Cerebellar nuclear complex (tissue), 1 donor: ENCODE measurements at places on chromosomes 7 and 10.

DNA sequence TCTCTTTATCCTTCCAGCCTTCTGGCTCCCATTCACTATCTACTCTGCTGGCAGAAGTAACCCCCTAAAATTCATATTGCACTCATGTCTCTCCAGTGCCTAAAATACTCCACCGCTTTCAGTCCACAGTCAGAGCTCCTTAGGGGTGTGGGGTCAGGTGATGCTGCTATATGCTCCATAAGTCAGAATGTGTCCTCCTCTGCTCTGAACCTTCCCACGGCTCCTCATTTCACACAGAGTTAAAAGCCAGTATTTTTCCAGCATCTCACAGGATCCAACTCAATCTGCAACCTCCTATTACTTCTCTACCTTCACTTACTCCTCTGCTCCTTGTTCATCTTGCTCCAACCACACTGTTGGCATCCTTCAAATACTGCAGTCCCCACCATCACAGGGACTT, 31.1 kb upstream of the CHCHD3 start:
- DNase-seq = no peak

- DNase-seq = no peak
These were observed 46.2 kb downstream of the CAV1 start for GRCh38 chr7:116571037-116571436.

DNA sequence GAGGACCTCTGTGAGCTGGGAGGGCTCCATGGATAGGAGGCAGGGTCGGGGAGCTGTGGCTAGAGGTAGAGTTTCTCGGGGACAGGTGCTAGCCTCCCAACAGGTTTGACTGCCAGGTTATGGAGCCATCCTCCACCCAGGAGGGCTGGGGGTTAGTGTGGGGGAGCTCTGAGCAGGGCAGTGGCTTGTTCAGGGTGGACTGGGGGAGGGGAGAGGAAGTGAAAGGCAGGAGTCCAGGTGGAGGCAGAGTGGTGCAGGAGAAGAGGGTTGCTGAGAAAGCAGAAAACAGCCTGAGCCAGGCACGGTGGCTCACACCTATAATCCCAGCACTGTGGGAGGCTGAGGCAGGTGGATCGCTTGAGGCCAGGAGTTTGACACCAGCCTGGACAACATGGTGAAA, 40.5 kb upstream of the HSPB1 start:
- no peak for DNase-seq

GRCh38 chr7:18755793-18756192, 260.2 kb downstream of the HDAC9 start:
- DNase-seq = no peak

DNA sequence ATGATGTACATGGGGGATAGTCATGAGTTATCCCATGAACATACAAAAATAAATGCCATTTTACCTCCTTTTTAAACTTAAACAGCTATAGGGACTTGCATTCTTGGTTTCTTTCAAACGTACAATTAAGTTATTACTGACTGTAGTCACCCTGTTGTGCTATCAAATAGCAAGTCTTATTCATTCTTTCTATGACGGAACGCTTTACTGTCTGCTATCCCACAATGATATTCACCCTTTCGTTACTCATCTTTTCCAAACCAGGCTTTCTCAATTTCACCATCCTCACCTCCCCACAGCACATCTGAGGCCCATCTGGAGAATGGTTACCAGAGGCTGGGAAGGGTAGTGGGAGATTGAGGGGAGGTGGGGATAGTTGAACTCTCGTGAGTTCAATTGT, 218.8 kb downstream of the PHF14 start:
- DNase-seq = no peak

DNA sequence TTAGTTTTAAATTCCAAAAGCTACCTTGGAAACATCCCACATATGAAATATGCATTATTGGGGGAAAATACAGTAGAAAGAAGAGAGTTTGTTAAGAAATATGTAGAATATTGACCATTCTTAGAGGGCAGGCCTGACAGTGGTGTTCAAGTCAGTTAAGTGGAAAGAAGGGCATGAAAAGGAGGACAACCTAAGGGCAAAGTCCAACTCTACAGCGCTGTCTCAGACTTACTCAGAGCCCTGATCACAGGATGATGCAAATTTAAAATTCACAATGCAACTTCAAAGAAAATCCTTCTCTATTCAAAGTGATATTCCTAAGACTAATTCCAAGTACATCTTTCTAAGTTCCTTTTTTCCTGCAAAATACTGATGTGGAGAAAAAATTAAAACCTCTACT, 139.1 kb upstream of the LRRTM3 start:
- no peak for DNase-seq

DNA sequence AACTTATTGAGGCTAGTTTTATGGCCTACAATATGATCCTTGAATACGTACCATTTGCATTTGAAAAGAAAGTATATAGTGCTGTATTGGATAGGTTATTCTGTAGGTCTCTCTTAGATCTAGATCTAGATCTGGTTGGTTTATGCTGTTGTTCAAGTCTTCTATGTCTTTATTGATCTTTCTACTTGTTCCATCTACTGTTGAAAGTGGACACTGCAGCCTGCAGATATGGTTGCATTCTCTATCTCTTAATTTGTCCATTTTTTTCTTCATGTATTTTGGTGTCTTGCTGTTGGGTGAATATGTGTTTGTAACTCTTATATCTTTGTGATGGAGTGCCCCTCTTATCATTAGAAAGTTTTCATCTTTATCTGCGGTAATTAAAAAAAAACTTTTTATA, 139.4 kb upstream of the PCDH15 start:
- DNase-seq = no peak

- no peak for DNase-seq
These were observed 169.5 kb upstream of the FRMD4A start for GRCh38 chr10:14500172-14500765.

DNA sequence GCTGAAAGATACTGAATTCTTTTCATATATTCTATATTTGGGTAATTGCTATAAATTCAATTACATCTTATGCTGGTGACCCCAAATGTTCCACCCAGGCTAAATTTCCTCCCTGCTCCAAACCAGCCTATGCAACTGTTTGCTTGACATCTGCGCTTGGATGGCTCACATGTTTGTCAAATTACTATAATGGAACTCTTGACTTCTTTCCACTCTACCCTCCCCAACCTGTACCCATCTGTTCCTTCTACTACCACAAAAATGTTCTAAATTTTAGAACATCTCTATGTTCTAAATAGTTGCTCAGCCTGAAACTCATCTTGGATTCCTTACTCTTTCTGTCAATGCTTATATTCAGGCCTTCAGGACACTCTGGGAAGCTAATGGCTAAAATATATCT, 249.9 kb upstream of the SMIM30 start:
- DNase-seq = no peak

- DNase-seq = no peak
These were observed 11.2 kb upstream of the ARPC1A start for GRCh38 chr7:99314504-99314903.

DNA sequence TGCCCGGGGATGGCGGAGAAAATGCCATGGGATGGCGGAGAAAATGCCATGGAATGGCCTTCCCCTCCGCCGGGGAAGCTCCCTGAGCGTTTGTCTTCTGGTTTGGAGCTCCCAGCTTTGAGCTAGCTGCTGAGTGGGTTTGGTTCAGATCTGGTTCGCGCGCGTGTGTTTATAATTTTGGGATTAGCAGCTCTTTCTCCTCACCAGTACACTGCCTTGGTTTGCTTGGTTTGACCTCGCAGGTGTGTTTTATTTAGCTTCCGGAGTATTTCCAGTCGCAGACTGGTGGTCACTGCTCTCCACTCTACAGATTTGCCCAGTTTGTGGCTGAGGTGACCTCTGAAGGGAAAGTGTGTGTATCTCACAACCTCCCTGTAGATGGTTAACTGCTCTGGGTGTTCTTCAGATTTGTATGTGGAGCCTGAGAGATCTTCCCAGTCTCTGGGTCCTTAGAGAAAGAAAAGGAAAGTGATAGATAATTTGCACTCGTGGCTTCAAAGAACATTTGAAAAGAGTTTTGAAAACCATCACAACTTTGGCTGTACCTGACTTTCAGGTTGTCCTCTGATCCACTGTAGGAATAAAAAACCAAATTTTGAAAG, 597 bp downstream of the ZNF277 start:
- no peak for DNase-seq

DNA sequence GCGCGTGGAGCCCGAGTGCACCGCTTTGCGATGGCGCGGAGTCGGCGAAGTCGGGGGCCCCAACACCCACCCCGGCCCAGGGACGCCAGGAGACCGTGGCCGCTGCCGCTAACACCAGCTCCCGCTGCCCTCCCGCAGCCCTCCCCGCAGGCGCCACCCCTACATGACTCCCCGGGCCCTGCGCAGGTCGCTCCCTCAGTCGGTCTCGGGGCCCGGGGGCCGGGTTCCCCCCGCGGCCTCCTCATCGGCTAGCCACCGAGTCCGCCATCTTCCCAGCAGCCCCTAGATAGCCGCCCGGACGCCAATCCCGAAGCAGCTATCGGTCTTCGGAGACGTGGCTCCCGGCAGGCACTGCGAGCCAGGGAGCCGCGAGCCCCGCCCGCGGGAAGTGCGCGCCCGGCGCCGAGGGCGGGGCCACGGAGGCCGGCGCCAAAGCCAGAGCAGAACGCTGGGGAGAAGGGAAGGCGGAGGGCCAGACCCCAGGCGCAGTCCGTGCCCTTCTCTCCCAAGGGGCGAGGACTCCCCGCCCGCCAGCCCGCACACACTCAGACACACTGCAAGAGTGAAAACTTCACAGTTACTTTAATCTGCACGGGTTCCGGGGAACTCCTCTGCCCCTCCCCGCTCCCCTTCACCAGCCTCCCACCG, at the start of gene FASTK:
Gene FASTK (minus strand): TSS at position 288 of the 648 bp plus-strand sequence. CDS start 43 bp downstream, at position 245.
- DNase-seq = peak; percentile 23

DNA sequence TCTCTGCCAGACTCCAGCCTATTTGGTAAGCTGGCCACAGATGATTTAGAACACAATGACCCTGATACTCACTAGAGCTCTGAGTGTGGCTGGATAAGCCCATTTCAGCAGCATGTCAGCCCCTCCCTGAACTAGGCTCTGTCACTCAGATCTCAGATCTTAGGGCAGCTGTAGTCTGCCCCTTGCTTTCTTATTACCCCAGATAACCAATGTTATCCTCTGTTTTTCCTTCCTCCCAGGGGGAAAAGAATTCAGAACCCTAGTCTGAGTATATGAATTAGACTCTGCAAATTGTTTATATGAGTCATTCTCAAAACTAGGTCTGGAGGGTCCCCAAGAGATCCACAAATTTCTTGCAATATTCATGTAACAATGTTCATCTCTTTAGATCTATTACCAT, 286.2 kb downstream of the KCNMA1 start:
- no peak for DNase-seq

GRCh38 chr7:82562716-82563404, 119.3 kb upstream of the CACNA2D1 start:
- DNase-seq = no peak

- DNase-seq = no peak
These were observed 9.0 kb upstream of the TACR2 start for GRCh38 chr10:69425511-69426298.

DNA sequence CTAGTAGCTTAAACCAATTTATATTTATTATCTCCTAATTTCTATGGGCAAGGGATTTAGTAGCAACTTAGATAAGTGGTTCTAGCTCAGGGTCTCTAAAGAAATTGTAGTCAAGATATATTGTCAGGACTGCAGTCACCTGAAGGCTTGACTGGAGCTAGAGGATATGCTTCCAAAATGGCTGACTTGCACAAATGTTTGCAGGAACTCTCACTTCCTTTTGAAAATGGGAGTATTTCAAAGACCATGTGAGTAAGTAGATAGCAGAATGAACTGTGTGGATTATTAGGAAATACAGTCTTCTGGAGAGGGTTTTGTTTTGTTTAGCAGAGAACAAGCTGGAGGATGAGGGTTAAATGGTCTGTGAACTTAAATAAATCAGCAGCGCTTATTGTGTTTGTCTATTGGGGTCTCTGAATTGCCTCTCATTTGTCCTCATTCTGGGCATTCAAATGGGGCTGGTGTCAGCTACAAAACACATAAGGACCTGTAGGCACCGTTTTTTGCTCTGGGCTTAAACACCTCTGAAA, 524.6 kb downstream of the LRMDA start:
- DNase-seq = no peak

DNA sequence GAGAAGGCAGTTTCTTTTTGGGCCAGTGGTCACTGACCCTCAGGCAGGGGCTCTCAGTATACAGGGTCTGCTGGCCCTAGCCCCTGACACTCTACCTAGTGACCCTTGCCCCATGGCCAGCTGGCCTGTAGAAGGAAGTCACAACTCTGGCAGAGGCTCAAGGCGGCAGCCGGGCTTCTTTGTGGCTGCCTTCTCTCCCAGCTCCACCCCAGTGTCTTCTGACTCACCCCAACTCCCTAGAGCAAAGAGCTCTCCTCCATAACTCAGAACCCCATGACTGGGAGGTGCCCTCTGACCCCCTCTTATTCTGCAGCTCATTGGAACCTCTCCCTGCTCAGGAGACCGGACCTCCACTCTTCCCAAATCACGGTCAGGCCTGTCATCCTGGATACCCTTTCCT, 358.2 kb downstream of the FGFR2 start:
- DNase-seq = no peak
